ENCODE measurements at places on chromosomes 3 and 15. TPM values are rescaled to one million over a fixed set of nuclear protein-coding genes. Genes with fewer than 3 reads are reported as not detected.

DNA sequence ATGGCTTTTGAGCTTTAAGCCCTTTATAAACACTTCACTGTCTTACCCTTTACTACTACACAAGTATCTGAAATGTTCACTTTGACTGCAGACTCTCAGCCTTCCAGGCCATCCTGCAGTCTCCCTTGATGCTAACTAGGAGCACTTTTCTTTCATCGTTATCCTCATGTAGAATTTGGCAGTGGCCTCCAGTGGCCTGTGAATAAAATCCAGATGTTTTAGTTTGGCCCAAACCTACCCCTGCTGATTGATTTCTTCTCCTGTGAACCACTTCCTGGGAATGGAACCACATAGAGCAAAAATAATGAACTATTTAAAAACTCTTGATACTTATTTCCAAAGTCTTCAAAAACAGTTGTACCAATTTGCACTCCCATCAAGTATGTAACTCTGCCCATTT lies 271.9 kb downstream of the FEZF2 start:
- H3K4me1 ChIP-seq: no peaks in the 10 kb centered on the region
- no peak overlapping the region for H3K27ac ChIP-seq
- no peaks in the 10 kb centered on the region for H3K36me3 ChIP-seq
- no peak overlapping the region for H3K4me3 ChIP-seq

- H3K4me1 ChIP-seq: peaks cover 12% of the 10 kb centered on the region
- no peak for DNase-seq
- H3K27me3 ChIP-seq: no peaks in the 10 kb centered on the region
- H3K36me3 ChIP-seq: peaks cover 2% of the 10 kb centered on the region
Observed at GRCh38 chr15:52503788-52504496, 24.7 kb downstream of the MYO5A start.

GRCh38 chr3:5488771-5489170 lies 301.3 kb downstream of the EDEM1 start:
- H3K4me3 ChIP-seq: no peak overlapping the region
- no peak overlapping the region for H3K27ac ChIP-seq
- H3K4me1 ChIP-seq: no peaks in the 10 kb centered on the region
- no peaks in the 10 kb centered on the region for H3K27me3 ChIP-seq

- peaks cover 17% of the 10 kb centered on the region for H3K4me1 ChIP-seq
- no peak overlapping the region for H3K4me3 ChIP-seq
- no peak for DNase-seq
Observed at GRCh38 chr3:129417326-129417725, 11.1 kb downstream of the EFCAB12 start.

GRCh38 chr15:43184407-43185124 lies 637 bp upstream of the CCNDBP1 start:
- H3K36me3 ChIP-seq: peaks cover 9% of the 10 kb centered on the region
- peaks cover 17% of the 10 kb centered on the region for H3K4me1 ChIP-seq
- peak overlapping the region; percentile 66 for H3K27ac ChIP-seq
- H3K27me3 ChIP-seq: no peaks in the 10 kb centered on the region
- no peak for DNase-seq

DNA sequence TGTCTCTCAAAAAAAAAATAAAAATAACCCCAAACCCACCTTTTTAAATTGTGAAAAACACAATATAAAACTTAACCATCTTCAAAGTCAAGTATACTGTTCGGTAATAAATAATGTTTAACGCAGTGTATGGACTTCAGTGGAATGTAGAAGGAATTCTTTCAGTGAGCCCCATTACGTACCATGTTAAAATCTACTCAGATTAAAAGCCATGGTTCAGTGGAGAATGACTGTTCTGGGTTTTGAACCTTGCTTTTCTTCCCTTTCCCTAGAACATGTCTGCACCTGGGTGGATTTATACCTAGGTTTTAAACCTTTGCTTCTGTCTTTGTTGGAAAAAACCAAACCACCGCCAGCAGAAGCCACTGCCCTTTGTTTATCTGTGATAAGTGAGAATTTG lies 27.5 kb downstream of the DAG1 start:
- no peaks in the 10 kb centered on the region for H3K27me3 ChIP-seq
- no peak for DNase-seq
- peaks cover 5% of the 10 kb centered on the region for H3K36me3 ChIP-seq
- H3K4me3 ChIP-seq: no peak overlapping the region

GRCh38 chr3:187519428-187519890 lies 150.7 kb downstream of the SST start:
- no peak overlapping the region for H3K4me3 ChIP-seq
- H3K4me1 ChIP-seq: peaks cover 54% of the 10 kb centered on the region
- H3K36me3 ChIP-seq: peaks cover 2% of the 10 kb centered on the region
- no peak for DNase-seq
- H3K27ac ChIP-seq: peak overlapping the region; percentile 74

DNA sequence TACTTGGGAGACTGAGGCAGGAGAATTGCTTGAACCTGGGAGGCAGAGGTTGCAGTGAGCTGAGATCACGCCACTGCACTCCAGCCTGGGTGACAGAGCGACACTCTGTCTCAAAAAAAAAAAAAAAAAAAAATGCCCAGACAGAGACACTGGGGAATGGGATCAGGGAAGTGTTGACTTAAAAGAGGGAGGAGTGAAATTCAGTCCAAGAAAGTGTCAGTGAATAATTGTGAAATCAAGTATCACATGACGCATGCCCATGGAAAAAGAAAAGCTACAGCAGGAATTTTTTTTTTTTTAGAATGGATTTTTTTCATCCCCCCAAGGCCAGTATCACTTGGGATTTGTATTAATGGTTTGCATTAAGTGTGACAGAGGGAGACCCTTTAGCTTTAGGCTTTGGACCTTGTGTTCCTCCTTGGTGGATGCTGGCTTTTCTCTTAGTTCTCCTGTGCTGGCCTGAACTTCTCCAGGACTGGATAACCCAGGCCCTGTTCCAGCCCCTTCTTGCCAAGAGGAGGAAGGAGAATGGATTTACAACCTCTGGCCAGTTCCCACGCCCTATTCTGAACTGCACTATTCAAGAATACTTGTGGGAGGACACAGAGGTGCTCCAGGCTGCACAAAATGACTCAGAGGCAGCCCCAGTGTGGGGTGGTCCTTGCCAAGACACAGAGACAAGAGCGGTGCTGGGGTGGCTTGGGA lies 36.7 kb upstream of the ZNF774 start:
- H3K4me1 ChIP-seq: peaks cover 26% of the 10 kb centered on the region
- H3K4me3 ChIP-seq: no peak overlapping the region
- H3K27ac ChIP-seq: peak overlapping the region; percentile 96
- H3K27me3 ChIP-seq: peaks cover 4% of the 10 kb centered on the region
- no peak for DNase-seq
- H3K36me3 ChIP-seq: no peaks in the 10 kb centered on the region

- H3K4me3 ChIP-seq: no peak overlapping the region
- H3K27ac ChIP-seq: no peak overlapping the region
- DNase-seq: no peak
- H3K27me3 ChIP-seq: no peaks in the 10 kb centered on the region
- peaks cover 3% of the 10 kb centered on the region for H3K36me3 ChIP-seq
- peaks cover 36% of the 10 kb centered on the region for H3K4me1 ChIP-seq
Observed at GRCh38 chr3:141228395-141228794, 3.2 kb upstream of the PXYLP1 start.

GRCh38 chr3:99866261-99866761 lies 48.6 kb downstream of the CMSS1 start:
- DNase-seq: no peak
- H3K27me3 ChIP-seq: no peaks in the 10 kb centered on the region
- peaks cover 97% of the 10 kb centered on the region for H3K4me1 ChIP-seq
- H3K27ac ChIP-seq: peak overlapping the region; percentile 96

VGLL3 gene
- 170 TPM for total RNA-seq

- no peak overlapping the region for H3K4me3 ChIP-seq
- no peaks in the 10 kb centered on the region for H3K36me3 ChIP-seq
- H3K4me1 ChIP-seq: peaks cover 41% of the 10 kb centered on the region
Observed at GRCh38 chr15:95141486-95141885, 910.1 kb downstream of the MCTP2 start.

GRCh38 chr3:193230610-193231009 lies 10.4 kb upstream of the PLAAT1 start:
- no peak overlapping the region for H3K4me3 ChIP-seq
- no peak overlapping the region for H3K27ac ChIP-seq
- no peaks in the 10 kb centered on the region for H3K36me3 ChIP-seq
- H3K4me1 ChIP-seq: no peaks in the 10 kb centered on the region

GRCh38 chr15:90059208-90059985 lies 42.9 kb downstream of the IDH2 start:
- H3K4me3 ChIP-seq: no peak overlapping the region
- H3K27me3 ChIP-seq: no peaks in the 10 kb centered on the region
- H3K36me3 ChIP-seq: no peaks in the 10 kb centered on the region
- DNase-seq: no peak
- H3K4me1 ChIP-seq: peaks cover 33% of the 10 kb centered on the region
- H3K27ac ChIP-seq: no peak overlapping the region

KNG1 gene
- not detected for total RNA-seq

GRCh38 chr3:185586686-185587039 lies 568 bp downstream of the SENP2 start:
- no peaks in the 10 kb centered on the region for H3K36me3 ChIP-seq
- DNase-seq: no peak
- peak overlapping the region; percentile 95 for H3K27ac ChIP-seq

B3GALNT1 gene
- total RNA-seq: 22.0 TPM

DNA sequence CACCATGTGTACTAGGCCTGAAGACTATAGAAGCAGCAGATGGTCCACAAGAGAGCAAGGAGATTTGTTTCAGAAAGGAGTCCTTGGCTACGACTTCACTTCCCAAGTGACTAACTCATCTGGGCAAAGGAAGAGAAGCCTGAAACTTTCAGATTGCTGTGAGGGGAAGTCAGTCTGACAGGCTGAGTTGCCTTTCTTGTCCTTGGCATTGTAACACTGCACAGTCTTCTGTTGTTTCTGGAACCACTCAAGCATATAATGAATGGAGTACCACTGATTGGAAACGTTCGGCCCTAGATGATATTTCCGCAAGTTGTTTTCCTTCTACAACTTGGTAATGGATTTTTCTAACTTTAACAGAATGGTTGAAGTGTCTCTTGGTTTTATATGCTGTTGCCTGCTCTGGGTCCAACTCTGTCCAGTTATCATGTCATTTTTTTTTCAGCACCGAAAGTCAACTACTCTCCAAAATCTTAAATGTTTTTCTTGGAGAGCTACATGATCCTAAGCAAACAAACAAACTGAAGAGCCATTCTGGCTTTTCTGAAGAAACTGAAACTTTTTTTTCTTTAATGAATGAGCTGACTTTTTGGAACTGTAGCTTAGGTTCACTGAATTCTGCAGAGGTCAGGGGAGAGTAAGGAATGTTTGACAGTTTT lies 685.7 kb downstream of the MECOM start:
- H3K36me3 ChIP-seq: no peaks in the 10 kb centered on the region
- H3K27me3 ChIP-seq: no peaks in the 10 kb centered on the region
- H3K4me3 ChIP-seq: no peak overlapping the region

DNA sequence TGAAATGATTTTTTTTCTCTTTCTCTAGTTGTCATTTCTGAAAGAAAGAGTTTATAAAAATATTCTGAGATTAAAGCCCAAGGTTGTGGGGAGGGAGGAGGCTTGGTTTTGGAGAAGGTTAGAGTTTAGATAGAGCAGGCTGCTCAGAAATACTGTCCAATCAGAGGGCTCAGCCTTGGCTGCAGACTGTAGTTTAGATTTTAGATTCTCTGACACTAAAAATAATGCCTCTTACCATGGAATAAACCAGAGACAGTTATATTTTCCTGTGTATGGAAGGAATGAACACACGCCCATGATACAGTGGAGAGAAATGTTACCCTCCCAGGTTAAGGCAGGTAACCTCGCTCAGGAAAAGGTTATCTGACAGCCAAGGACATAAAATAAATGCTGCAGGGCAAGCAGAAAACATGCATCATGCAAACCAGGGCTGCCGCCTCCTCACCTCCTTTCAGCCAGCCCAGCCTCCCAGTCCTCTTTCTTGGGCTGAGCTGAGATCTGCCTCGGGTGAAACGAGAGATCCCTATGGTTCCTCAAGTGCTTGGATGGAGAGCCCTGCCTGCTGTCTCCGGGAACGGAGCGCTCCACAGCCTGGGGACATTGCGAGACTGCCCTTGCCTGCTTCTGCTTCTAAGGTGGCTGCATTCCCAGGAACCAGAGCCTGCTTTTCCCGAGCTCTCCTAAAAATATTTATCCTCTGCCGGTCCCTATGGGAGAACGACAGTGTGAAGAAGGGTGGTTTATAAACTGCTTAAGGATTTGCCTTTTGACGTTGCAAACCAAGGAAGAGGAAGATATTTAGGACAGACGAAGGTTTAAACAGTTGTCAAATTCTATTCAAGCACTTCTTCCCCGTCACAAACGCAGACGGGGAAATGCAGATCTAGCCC lies 848 bp downstream of the NCEH1 start:
- no peaks in the 10 kb centered on the region for H3K36me3 ChIP-seq
- H3K27ac ChIP-seq: peak overlapping the region; percentile 97
- DNase-seq: no peak

ZKSCAN7 gene
- 6.8 TPM for total RNA-seq

- H3K4me1 ChIP-seq: peaks cover 49% of the 10 kb centered on the region
- no peak overlapping the region for H3K4me3 ChIP-seq
- H3K27ac ChIP-seq: peak overlapping the region; percentile 50
- H3K36me3 ChIP-seq: peaks cover 3% of the 10 kb centered on the region
Observed at GRCh38 chr3:188362405-188362831, 208.5 kb downstream of the LPP start.

DNA sequence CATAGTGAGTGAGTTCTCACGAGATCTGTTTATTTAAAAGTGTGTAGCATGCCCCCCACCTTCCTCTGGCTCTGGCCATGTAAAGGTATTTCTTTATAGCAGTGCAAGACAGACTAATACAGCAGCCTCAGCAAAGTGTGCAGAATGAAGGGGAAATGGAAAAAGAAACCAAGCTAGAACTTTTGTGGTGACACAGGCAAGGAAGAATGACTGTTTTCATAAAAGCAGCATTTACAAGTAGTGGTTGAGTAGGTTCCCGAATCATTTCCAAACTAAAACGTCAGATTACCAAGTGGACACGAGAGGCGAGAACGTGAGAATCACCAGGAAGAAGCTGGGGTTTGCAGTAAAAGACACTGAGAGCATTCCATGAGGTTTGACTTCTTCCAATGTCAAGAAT lies 100.2 kb upstream of the AKAP13 start:
- peaks cover 1% of the 10 kb centered on the region for H3K27me3 ChIP-seq
- no peak overlapping the region for H3K4me3 ChIP-seq
- H3K27ac ChIP-seq: no peak overlapping the region

VWA5B2 gene
- not detected for total RNA-seq

GRCh38 chr15:101054116-101054515 lies 135.0 kb downstream of the LRRK1 start:
- peaks cover 11% of the 10 kb centered on the region for H3K36me3 ChIP-seq
- H3K27ac ChIP-seq: no peak overlapping the region
- no peaks in the 10 kb centered on the region for H3K4me1 ChIP-seq
- DNase-seq: no peak
- H3K4me3 ChIP-seq: no peak overlapping the region

KY gene
- total RNA-seq: 0.18 TPM

TAGLN3 gene
- not detected for total RNA-seq

DNA sequence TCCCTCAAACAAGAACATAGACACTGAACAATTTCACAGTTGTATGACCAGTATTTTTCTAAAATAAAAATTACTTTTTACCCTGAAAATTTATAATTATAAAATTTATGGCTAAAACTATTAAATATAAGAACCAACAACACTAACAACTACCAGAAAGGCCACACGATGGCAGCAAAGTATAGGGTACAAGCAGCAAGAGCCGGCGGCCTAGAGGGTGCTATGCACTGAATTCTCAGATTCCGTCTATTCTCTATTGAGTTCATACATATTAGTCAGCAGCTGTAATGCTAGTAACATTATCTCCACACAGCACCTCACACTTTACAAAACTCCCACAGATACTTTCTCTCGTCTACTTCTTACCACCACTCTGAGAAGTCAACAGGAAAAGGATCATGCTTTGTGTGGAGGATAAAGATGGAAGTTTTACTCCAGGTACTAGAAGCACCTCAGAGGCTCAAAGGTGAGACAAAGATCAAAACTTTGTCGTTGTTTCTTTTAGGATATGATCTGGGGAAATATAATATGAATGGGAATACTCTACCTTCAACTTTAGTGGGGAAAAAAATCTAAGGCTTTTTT lies 160.5 kb downstream of the FGF12 start:
- H3K36me3 ChIP-seq: no peaks in the 10 kb centered on the region
- H3K4me3 ChIP-seq: no peak overlapping the region
- peaks cover 17% of the 10 kb centered on the region for H3K27me3 ChIP-seq
- peak; percentile 66 for DNase-seq
- H3K27ac ChIP-seq: no peak overlapping the region

All from chondrocyte (in vitro differentiated cells).